NAMALWA (cell line): ENCODE measurements at places on chromosomes 16 and 17.
A peak's percentile ranks its signal among the peaks of the same experiment; 100 is the strongest.

- DNase-seq, result no peak
Measured at GRCh38 chr16:26493751-26494150, 573.0 kb upstream of the C16orf82 start.

- DNase-seq, result no peak
Measured at GRCh38 chr17:4634976-4635375, 6.5 kb downstream of the ALOX15 start.

DNA sequence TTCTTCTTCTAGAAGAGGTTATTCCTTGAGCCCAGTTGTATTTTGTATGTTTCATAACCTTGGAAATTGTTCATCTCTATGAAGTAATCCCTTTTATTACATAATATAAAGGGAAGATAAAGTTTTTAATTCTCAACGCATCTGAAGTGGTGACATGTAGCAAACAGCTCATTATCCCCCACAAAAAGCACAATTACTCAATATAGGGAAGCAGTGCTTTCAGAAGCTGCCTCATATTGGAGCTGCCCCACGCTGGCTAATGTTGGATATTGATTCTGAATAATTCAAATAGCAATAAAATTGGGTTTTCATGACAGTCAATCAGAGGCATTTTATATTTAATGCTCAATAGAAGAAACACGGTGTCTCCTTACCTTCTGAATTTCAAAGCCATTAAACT, 604.3 kb upstream of the RBFOX1 start:
- no peak for DNase-seq

- DNase-seq, result no peak
Measured at GRCh38 chr16:69924041-69924775, 26.9 kb upstream of the CLEC18A start.

GRCh38 chr17:30161601-30162000, 45.0 kb downstream of the NSRP1 start:
- no peak for DNase-seq

DNA sequence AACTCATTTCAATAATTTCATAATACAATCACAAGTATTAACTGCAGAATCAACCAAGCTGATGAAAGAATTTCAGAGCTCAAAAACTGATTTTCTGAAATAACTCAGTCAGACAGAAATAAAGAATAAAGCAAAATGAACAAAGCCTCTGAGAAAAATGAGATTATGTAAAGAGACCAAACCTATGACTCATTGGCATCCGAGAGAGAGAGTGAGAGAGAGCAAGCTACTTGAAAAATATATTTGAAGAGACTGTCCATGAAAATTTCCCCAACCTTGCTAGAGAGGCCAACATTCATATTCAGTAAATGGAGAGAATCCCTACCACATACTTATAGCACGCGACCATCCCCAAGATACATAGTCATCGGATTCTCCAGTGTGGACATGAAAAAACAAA, 1376.4 kb downstream of the CDH11 start:
- no peak for DNase-seq

GRCh38 chr16:72475688-72476087, 303.7 kb upstream of the PMFBP1 start:
- no peak for DNase-seq

DNA sequence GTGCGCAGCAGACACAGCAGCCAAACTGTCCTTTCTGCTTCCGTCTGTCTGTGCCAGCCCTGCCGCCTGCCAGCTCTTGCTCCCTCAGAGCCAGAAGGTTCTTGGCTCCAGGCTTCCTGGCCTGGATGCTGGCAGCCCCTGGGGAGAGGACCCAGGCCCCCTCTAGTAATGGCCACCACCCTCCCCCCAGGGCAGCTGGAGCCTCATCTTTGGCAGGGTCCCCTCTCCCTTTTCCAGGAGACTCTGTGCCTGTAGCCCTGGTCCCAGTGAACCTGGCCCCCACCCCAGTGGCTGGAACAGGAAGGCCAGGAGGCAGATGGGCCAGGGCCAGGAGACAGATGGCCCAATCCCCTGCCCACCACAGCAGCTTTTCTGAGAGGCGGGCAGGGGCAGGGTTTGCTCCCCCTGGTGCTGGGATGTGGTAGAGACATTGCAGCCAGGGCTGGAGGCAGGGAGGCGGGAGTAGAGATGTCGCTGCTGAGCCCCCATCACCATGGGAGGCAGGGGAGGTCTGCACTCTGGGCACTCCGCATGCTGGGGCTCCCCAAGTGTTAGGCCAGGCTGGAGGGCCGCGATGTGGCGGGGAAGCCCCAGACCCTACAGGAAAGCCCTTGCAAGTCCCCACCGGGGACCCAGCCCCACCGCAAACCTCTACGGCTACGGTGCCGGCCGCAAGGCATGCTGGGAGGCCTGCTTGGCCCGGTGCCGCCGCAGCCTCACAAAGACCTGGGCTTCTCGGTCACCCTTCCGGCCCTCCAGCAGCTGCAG, 16.7 kb downstream of the UNC13D start:
- peak; percentile 81 for DNase-seq

DNA sequence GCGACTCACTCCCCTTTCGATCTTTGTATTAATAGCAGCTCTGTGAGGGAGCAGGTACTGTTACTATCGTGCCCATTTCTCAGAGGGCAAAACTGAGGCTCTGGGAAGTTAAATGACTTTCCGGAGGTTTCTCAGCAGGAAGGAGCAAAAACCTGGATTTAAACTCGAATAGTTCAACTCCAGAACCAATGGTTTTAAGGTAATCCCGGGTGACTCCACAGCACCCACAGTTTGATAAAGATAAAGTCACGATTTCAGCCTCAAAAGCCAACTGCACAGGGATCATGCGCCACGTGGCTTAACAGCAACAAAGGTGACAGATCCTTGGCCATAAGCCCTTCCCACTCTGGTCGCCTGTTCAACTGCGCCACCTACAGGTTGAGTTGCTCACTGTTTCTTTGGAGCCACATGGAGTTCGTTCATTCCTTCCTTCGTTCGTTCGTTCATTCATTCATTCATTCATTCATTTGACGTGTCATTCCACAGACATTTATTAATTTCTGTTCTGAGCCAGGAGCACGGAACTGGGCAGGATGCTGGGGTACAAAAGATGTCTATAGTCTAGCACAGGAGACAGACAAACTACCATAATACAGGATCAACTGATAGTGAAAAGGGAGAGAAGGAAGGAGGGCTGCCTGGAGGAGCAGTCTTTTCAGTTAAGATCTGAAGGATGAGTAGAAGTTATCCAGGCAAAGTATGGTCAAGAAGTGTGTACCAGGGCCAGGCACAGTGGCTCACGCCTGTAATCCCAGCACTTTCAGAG, 134.8 kb downstream of the HS3ST2 start:
- peak; percentile 79 for DNase-seq

- DNase-seq, result peak; percentile 79
Measured at GRCh38 chr17:45234641-45235415, 13.1 kb downstream of the FMNL1 start.

- DNase-seq, result no peak
Measured at GRCh38 chr17:71631483-71631882, 489.3 kb upstream of the SOX9 start.

DNA sequence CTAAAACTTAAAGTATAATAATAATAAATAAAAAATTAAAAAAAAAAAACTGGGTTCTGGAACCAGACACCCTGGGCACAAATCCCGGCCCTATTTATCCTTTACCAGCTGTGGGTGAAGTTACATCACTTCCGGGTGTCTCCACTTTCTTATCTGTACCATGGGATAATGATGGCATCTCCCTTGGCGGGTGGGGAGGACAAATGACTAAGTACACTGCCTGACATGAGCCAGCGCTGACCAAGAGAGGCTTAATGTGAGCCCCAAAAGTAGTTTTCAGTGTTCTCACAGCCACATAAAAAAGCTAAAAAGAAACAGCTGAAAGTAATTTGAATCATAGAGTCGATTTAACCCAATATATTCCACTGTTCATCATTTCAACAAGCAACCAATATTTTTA, 424.9 kb downstream of the SOX9 start:
- DNase-seq, result no peak

DNA sequence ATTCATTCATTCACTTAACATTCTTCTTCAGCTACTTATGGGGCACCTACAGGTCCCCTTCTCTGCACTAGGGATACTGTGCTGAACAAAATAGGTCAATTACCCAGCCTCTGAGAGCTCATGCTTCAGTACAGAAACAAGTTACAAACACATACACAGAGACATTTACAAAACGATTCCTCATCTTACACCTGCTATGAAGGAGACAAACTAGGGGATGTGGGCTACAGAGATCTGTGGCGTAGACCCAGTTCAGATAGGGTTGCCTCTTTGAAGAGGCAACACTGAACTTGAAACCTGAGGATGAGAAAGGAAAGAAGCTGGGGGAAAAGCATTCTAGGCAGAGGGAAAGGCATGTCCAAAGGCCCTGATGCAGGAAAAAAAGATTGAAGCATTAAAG, 5.2 kb downstream of the IL21R start:
- no peak for DNase-seq

GRCh38 chr16:546909-547770, 13.1 kb upstream of the PRR35 start:
- DNase-seq, result no peak

DNA sequence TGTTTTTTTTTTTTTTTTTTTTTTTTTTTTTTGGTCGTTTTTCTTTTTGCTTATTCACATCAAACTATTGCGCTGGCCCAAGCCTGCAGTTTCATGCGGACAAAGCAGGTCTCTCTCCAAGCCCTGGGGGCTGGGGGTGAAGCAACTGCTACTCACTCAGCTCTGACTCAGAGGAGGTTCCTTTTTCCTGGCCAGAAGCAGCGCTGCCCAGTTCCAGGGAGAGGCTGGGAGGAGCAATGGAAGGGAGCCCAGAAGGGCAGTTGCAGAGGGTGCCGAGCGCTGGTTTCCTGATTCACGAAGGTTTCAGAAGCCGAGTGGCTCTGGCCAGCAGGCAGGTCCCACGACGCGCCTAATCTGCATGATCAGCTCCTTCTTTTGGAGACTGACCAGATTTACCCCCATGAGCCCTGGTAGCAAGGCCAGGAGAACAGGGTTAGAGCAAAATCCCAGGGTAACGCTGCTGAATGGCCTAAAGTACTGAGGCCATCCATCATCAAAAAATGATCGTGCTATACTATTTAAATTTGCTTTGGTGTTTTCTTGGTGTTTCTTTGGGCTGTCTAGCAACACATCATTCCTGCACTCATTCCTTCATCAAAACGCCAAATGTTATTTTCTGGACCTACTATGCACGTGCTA, 144.7 kb upstream of the SOX9 start:
- DNase-seq, result no peak

- no peak for DNase-seq
Measured at GRCh38 chr16:77445324-77445723, 10.5 kb upstream of the ADAMTS18 start.

DNA sequence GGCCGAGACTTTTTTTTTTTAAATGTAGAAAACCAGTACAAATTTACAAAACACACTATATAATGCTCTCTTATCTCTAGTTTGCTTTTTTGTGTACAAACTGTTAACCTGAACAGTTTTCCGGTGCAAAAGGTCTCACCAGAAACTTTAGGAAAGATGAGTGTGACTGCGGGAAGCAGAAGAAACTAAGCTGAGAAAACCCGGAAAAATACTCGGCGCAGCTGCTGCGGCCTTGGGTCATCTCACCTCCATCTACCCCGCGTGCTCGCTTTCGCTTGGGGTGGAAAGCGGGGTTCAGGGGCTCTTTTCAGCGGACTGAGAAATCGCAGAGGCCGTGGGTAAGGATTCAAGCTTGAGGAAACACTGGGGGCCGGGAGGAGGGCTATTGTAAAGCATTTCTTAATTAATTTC, 1.8 kb downstream of the SALL1 start:
- DNase-seq, result no peak

- no peak for DNase-seq
Measured at GRCh38 chr17:34556384-34556783, 23.0 kb upstream of the TMEM132E start.

- DNase-seq, result no peak
Measured at GRCh38 chr16:4780235-4780634, 7.9 kb downstream of the SEPTIN12 start.

DNA sequence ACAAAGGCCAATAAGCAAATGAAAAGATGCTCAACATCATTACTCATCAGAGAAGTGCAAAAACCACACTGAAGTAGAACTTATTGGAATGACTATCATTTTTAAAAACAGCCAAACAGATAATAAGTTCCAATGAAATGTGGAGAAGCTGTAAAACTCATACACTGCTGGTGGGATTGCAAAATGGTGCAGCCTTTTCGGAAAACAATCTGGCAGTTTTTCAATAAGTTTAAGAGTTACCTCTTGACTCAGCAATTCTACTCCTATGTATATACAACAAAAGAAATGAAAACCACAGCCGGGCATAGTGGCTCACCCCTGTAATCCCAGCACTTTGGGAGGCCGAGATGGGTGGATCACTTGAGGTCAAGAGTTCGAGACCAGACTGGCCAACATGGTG, 49.3 kb downstream of the AKAP10 start:
- no peak for DNase-seq

- DNase-seq, result no peak
Measured at GRCh38 chr16:17552351-17552750, 81.6 kb upstream of the XYLT1 start.

DNA sequence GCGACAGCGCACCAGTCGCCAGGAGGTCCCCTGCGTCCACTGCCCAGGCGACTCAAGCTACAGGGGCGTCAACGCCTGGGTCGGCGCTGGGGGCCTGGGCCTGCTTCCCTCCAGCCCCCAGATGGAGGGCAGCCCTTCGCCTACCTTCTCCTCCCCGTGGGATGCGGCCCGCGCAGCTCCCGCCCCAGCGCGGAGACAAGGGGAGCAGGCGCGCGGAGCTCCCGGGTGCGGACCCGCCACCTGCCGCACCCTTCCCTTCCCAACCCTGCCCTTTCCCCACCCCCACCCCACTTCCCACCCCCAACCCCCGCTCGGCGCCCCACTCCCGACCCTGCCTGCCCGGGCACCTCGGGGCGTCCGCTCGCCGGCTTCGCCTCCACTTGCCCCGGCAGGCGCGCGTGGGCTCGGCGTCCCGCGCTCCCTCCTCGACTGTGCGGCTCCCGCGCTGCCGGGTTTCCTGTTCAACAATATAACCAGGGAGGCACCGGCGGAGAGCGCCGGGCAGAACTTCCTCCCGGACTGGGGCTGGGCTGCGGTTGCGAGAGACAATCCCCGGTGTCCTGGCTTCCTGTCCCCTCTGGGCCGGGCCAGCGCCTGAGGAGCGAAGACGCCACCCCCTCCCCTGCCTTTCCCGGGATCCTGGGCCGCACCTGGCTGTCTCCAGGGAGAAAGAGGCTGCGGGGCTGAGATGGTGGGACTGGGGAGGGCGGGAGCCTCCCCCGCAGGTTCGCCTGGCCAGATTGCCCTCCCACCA, at the start of gene ARHGAP27:
Gene ARHGAP27 (minus strand): TSS at position 466 of the 754 bp plus-strand sequence. CDS start 2,591 bp downstream, outside the sequence.
- DNase-seq, result no peak

DNA sequence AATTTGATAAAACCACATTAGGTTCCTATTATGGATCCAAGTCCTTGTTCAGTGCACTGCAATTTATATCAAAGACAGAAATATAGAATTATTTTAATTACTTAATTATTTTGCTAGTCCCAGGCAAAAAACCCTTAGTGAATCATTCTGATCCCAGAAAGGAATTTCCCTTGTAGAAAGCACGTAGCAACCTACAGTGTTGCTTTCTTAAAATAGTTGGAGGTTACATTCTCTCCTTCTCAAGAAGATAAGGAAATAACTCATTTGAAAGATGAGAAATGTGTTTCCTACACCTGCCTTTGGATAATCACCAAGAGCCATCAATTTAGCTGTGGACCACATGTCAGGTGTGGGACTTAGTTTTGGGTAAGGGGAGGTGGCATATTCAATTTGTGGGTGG, 434.9 kb downstream of the SHISA9 start:
- DNase-seq, result no peak
